ENCODE measurements at places on chromosomes 2 and 18.
A peak's percentile ranks its signal among the peaks of the same experiment; 100 is the strongest.

GRCh38 chr2:62565309-62565908 lies 59.4 kb upstream of the TMEM17 start:
- no peak for DNase-seq

- peak; percentile 87 for DNase-seq
Observed at GRCh38 chr18:8988260-8988871, 114.1 kb upstream of the NDUFV2 start.

DNA sequence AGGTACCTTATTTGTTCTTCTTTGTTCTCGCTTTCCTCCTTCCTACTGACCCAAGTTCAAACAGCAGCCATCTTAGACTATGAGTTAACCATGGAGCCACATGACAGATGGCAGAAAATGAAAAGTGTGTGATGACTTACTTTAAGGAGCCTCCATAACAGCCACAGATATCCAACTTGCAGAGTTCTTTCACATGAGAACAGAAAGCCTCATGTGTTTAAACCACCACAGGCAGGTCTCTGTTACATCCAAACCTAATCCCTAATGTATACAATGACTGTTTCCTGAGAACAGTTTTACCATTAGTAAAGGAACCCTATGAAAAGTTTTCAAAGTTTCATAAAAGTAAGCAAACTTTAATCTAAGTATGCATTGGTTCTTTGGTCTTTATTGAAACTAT lies 20.3 kb downstream of the B4GALT6 start:
- no peak for DNase-seq

DNA sequence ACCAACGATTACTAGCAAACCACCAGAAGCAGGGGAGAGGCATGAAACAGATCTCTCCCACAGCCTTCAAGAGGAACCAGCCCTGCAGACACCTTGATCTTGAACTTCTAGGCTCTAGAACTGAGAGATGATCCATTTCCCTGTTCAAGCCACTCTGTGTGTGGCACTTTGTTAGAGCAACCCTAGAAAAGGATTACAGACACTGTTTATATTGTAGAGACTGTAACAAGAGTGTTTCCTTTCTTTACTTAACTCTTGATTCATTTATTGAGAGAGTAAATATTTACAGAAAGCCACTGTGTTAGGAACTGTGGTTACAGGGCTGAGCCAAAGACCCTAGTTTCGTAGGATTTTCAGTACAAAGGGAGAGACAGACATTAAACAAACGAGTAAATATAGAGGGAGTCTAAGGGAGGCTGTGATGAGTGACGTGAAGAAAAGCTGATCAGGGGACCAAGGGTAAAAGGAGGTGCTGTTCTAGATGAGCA lies 10.9 kb downstream of the CCDC68 start:
- DNase-seq: no peak

DNA sequence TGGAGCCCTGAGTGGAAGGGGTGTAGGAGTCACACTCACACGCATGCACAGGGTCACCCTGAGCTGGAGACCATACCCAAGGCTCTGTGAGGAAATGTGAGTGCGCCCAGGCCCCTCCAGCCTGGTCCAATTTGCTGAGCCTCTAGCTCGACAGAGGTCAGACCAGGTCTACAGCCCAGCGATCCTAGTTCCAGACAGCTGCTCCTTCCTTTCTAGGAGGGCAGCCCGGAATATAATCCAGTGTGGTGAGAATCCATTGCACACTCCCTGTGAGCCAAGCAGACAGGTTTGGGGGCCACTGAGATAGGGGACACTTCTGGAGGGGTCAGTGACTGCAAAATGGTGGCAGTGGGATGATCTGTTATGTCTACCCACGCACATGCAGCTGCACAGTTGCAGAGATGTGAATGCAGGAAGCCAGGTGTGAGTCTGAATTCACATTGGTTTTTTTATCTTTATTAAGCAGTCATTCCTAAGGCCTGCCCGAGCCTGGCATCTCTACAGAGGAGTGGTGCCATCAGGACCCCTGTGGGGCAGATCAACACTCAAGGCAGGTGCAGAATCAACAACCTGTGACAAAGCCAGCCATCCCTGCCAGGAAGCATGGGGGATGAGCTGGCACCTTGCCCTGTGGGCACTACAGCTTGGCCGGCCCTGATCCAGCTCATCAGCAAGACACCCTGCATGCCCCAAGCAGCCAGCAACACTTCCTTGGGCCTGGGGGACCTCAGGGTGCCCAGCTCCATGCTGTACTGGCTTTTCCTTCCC lies at the start of gene GPR148:
TSS of gene GPR148 (plus strand) at position 522 of the 768 bp plus-strand sequence. CDS start at position 604, 82 bp downstream.
- no peak for DNase-seq

GRCh38 chr2:49251766-49252165 lies 97.5 kb upstream of the FSHR start:
- DNase-seq: no peak

- DNase-seq: no peak
Observed at GRCh38 chr2:149050188-149050587, 11.7 kb downstream of the LYPD6B start.
